Urinary bladder (tissue), 4 donors: ENCODE measurements at places on chromosomes 4 and X. TPM values are rescaled to one million over a fixed set of nuclear protein-coding genes. Genes with fewer than 3 reads are reported as not detected.

DNA sequence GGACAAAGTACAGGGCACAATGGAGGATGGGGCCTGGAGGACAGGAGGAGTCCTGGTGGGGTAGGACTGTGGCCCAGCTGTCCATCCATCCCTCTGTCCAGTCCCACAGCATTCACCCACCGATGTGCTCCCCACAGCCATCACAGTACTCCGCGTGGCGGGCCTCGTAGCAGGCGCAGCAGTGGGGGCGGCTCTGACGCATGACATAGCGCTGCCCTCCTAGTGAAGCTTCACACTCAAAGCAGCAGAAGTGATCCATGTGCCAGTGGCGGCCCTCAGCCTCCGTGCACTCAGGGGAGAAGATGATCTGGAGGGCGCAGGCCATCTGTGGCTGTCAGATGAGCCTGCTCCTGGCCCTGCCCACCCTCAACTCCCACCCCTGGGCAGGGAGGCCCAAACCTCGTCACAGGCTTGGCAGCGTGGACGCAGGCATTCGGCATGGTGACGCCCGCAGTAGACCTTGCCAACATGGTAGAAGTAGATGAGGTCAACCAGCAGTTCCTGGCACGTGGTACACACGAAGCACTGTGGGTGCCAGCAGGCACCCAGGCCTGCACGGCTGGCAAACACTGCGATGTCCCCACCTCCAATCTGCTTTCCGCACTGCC lies 6.3 kb downstream of the PLP2 start:
- no peak for DNase-seq

GRCh38 chr4:26402458-26402857 lies 81.6 kb downstream of the RBPJ start:
- no peak for DNase-seq

DNA sequence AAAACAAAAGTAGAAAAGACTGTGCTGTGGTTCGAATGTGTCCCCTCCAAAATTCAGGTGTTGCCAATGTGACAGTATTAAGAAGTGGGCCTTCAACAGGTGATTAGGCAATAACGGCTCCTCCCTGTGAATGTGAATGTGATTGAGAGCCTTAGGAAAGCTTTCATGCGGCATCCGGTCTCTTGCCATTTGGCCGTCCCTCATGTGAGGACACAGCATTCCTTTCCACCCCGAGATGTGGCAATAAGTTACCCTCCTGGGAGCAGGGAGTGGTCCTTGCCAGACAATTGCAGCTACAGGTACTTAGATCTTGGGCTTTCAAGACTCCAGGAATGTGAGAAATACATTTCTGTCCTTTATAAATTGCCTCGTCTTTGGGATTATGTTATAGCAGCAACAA lies 129.3 kb downstream of the CPEB2 start:
- no peak for DNase-seq

GRCh38 chrX:31228415-31228832 lies 156.6 kb upstream of the FTHL17 start:
- DNase-seq = peak; percentile 55

DNA sequence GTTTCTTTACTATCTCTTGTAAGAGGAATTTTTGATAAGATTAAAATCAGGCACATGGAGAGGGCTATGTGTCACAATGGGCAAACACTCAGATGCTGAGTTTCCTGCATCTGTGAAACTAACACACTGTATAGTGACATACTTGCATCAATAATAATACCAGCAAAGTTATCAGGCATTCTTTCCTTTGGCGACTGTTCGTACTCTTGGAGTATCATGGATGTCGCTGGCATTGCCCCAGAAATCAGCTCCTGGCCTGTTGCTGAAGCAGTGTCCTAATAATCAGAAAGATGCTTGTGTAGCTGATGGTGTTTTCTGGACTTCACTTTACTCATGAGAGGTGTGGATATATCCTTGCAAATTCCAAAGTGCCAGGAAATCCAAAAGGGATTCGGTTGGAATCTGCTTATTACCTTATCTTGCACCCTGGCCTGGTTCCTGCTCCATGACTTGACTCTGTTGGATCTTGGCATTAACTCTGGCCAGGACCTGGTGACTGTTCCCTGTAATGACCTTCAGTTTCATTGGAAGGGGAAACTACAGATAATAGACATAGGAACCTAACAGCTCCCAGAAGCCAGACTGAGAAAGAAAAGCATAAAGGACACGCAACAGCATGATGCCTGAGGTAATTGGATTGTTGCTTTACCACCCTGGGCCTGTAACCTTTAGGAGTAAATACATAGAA lies 762.5 kb upstream of the GRIA3 start:
- no peak for DNase-seq

DNA sequence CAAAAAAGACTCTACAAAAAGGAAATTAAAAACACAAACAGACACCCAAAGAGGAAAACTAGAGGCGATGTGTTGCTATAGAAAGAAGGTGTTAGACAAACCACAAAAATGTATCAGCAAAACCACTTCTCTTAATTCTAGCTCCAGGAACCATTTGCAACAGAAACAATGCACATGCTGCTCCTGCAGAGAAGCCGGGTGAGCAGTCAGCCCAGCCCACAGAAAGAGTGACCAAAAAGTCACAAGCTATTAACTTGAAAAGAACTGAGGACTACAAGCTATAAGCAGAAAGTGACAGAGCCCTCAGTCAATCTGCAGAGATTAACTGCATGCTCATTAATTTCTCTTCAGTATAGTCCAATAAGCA lies 96.2 kb upstream of the KLHL13 start:
- no peak for DNase-seq

DNA sequence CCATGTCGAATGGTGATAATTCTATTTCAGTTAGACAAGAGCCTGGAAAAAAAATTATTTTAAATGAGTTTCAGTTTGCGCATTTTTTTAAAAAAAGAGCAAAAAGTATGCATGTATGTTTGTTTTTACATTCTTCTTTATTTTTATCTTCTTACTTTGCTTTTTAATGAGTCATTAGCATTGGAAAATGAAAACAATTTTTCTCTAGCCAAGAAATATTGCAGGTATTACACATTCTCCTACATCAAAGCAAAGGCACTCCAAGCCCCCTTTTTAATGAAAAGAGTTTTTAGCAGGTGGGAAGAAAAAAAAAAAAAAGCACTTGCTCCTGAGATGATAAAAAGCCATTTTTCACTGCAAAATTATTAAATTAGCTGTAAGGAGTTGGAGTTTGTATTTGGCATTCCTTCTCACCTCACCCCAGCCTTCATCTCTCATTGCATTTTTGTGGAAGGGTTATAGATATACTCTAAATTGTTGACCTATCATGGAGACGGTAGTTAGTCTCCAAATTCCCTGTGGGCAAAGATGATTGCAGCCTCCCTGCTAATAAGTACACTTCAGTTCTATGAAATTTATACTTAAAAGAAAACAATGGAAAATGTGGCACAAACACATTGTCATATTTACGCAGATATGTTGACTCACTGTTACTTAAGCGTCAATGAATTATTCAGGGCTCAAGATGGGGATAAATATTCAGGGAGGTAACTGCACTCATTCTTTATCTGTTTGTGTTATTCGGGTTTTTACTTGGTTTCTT lies 43.8 kb downstream of the PALLD start:
- DNase-seq = no peak

- no peak for DNase-seq
These were observed 242.9 kb upstream of the PITX2 start for GRCh38 chr4:110865611-110866259.

MAGEE2 gene
- total RNA-seq = 0.74 TPM

- DNase-seq = no peak
These were observed 3.9 kb upstream of the WWC2 start for GRCh38 chr4:183095199-183095512.

DNA sequence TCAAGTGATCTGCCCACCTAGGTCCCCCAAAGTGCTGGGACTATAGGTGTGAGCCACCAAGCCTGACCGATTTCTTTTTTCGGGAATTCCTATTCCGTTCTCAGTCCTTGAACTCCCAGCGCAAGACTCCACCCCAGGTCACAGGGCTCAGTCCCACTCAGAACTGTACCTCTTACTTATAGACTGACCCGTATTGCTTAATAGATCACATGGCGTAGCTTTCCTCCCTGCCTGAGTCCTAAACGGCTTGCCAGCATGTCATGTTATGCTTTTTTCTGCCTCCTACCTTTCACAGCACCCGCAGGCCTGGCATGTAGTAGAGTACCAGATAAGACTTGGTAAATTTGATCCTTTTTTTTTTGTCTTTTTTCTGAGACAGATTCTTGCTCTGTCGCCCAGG lies 22.4 kb downstream of the SAT1 start:
- no peak for DNase-seq

- no peak for DNase-seq
These were observed 116.4 kb downstream of the AFF1 start for GRCh38 chr4:87051121-87051713.

DNA sequence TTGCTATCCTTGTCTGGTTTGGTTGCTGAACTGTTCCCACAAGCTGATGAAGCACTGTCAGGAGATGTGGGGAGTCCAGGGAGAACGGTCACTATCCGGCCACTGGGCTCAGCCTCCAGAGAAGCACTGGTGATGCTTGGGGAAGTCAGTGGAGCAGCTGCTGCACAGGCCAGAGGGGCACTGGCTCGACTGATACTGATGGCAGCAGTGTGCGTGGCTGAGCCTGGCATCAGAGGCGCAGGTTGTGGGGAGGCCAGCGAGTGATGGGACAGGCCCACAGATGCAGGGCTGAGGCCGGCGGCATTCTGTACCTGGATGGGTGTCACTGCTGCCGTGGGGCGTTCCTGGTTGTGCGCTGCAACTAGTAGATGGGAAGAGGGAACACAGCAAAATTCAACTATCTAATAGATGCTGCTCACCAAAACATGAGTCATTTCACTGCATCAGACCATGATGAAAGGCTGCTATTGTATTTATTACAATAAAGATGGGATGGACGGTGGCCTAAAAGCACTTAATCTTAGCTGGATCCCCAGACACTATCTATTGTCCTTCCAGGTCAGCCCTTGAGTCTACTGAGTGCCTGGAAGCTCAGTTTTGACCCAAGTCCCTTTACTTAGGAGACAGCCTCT lies 106.3 kb upstream of the CBR4 start:
- no peak for DNase-seq

DNA sequence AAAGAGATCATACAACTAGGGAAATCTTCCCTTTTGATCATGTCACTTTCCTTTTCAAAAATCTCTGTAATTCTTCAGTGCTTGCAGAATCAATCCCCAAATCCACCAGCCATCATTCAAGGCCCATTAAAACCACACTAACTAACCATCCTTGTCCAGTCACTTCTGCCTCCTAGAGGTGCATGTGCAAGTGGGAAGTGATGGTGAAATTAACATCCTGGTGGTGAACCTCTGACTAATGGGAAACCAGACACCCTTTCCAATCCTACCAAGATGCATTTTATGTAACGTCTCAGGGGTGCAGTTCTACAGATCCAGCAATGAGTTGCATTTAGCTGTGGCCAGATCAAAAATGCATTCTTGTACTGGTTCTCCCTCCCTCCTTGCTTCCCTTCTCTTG lies 341.8 kb downstream of the RAPGEF2 start:
- DNase-seq = no peak

XAGE2 gene
- not detected for total RNA-seq

GRCh38 chrX:77446908-77447652 lies at the start of gene FGF16:
Gene FGF16, plus strand, starts transcription at chrX:77447389. Its CDS starts 286 bp downstream, at chrX:77447675.
- no peak for DNase-seq

- DNase-seq = no peak
These were observed 18.1 kb downstream of the USO1 start for GRCh38 chr4:75742451-75742850.
